ENCODE measurements at places on chromosomes 4 and X.

DNA sequence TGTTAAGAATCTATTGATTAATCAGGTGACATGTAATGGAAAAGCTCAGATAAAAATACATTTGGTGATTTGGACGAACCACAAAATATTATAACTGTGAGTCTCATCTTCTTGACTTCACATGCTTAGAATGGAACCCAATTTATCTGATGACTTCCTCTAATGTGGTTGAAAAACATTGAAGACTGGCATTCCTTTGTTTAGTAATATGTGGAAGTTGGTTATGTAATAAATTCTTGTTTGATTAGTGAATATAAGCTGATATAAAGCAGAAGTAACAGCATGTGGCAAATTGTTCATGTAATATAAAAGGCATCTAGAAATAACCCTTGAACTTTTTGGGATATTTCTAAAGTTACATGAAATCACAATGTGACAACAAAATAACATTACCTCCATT lies 9.7 kb downstream of the GIMD1 start:
- DNase-seq, result no peak

- no peak for DNase-seq
These were observed 172.6 kb upstream of the PSAPL1 start for GRCh38 chr4:7607156-7607910.

GRCh38 chr4:36568575-36568974 lies 287.2 kb downstream of the DTHD1 start:
- no peak for DNase-seq

DNA sequence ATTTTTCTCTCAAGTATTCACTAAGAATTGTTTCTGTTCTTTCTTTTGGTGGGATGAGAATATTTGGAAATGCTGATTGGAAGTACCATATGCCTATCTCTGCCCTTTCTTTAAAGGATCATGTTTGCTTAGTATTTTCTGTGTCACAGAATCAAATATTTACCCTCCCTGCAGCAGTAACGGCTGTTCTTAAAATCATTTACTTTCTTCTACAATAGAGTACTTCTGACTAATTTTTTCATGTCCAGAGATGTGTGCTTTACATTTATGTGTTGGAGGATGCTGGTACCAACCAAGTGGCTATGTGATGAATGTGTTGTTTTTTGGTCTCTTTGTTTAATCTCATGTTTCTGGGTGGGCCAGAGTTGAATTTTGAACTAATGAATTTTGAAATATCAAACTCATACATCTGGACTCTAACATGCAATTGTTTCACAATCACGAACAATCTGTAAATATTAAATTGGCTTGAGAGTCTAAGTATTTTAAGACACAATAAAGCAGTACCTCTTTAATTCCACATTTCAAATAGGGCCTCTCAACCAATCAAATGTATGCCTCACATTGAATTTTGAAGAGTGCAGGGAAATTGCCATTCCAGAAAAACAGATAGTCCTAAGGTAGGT lies 59.4 kb upstream of the ARSJ start:
- no peak for DNase-seq

GRCh38 chr4:98289375-98289774 lies 28.2 kb downstream of the RAP1GDS1 start:
- no peak for DNase-seq

- no peak for DNase-seq
These were observed 506.1 kb downstream of the RPA4 start for GRCh38 chrX:97389761-97390192.

- no peak for DNase-seq
These were observed 4.5 kb upstream of the TNIP3 start for GRCh38 chr4:121168446-121169281.

- no peak for DNase-seq
These were observed 26.3 kb upstream of the ACTRT1 start for GRCh38 chrX:128078545-128078944.

- no peak for DNase-seq
These were observed 3.3 kb downstream of the HAND2 start for GRCh38 chr4:173526724-173527102.

DNA sequence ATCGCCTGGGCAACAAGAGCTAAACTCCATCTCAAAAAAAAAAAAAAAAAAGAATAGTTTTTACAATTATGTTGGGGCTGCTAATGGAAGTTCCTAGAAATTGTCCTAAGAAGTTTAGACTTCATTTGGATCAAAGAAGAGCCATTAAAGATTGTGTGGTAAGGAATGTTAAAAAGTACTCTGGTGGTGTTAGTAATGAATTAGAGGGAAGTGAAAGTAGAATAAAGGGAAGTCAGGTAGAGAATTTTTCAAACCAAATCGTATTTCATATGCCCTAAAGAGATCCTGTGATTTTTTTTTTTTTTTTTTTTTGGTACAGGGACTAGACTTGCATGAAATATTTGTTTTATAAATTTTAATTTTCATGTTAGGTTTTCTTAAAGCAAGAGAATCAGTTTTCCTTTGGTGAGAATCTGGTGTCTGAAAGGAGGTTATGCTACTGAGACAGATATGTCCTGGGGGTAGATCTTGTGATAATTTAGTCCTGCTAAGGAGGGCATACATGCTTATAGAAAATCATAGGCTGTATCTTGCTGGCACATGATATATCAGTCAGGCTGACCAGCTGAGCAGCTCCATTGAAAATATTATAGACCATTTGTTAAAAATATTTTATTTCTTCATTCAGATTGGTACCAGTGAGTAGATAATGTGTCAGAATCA lies 10.7 kb downstream of the SEC24B start:
- DNase-seq, result no peak

GRCh38 chr4:174520660-174521059 lies 1.6 kb downstream of the HPGD start:
- no peak for DNase-seq

DNA sequence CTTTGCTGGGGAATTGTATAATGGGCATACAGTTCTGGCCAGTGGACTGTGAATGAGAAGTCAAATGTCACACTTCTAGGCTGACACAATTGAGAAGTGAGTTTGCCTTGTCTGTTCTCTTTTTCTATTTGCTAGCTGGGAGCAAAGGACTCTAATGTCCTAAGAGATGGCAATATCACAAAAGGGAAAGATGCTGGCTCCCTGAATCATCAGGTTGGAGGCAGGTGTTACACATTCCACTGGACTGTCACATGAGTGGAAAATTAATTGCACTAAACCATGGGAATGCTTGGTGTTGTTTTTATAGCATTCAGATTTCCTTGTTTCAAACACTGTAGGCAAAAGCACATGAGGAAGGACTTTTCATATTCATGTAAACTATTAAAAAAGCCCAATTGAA lies 388.3 kb downstream of the ADAM29 start:
- no peak for DNase-seq

GRCh38 chrX:147533426-147533825 lies 378.3 kb upstream of the FMR1 start:
- DNase-seq, result no peak

- no peak for DNase-seq
These were observed 721 bp upstream of the TMEM150C start for GRCh38 chr4:82562564-82562854.

GRCh38 chr4:155854582-155855226 lies 11.4 kb downstream of the ASIC5 start:
- no peak for DNase-seq

DNA sequence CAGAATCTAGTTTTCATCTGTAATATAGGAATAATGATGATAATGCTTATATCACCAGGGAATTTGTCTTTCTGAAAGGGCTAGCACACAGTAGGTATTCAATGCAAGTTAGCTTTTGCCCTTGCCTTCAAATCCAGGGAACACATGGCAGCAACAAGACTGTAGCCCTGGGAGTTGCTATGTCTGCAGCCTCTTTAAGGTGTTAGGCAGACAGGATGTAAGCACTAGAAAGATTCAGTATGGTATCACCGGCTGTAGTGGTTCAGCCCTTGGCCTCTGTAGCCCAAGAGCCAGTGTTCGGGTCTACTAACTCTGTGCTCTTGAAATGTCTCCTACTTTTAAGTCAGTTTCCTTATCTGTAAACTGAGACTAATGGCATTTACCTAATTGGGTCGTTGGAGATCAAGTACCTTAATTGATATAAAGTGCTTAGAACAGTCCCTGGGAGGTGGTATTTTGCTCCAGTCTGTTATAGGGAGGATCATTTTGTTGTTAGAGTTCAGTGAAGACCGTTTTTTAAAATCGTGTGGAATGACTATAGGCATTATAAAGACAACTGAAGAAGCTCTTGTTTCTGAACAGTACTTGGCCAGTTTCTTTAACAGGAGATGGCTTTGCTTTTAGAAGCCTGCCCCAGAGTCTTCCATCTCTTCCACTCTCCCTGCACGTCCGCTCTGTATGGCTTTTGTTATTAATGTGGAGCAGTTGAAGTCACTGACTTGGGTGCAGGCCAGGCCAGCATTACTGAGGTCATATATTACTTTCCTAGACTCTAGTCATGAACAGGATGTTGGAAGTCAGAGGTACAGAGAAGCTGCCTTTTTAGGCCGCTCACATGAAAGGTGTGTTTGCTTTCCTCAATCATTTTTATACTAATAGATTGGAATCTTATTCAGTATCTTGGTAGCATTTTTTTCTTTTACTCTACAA lies 44.8 kb downstream of the GAB1 start:
- peak; percentile 58 for DNase-seq

GRCh38 chr4:54566608-54567007 lies 91.1 kb upstream of the KIT start:
- no peak for DNase-seq

GRCh38 chr4:112119353-112119783 lies 25.9 kb upstream of the FAM241A start:
- DNase-seq, result no peak

DNA sequence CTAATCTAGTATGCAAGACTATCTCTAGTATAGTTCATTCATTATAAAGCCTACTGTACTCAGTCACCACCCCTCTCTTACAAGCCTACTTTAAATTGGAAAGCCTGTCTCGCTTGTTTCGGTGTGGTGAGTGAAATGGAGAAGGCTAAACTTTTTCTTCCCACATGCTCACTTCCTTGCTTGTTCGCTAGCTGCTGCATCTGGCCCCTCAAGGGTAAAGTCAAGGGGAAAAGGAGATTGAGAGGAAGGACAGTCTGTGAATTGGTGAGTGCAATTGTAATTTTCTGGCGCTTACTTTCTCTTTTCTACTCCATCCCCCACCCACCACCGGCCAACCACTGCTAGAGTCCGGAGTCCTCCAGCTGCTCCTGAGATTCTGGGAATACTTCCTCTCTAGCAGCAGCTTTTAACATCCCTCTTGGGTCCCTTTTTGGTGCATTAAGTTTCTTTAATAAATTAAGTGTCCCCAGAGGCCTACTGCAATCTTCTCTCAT lies 12.1 kb upstream of the ARAP2 start:
- DNase-seq, result no peak

GRCh38 chrX:69314436-69315348 lies 149.4 kb upstream of the PJA1 start:
- DNase-seq, result no peak

DNA sequence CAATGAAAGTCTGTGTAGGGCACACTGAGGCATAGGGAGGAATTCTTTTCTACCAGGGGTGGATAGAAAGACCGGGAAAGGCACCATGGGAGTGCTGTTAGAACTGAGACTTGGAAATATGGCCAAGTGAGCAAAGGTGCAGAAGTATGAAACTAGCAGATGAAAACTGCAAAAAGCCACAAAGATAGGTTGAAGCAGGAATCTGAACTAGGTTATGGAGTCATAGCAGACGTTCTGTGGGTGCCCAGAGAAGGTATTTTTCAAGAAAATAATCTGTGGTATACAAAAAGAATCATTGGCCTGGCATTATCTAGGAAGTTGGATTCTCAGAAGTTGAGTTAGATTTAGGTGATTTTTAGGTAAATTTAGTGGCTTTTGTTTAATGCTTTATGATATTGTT lies 48.5 kb downstream of the SMAD1 start:
- DNase-seq, result no peak

DNA sequence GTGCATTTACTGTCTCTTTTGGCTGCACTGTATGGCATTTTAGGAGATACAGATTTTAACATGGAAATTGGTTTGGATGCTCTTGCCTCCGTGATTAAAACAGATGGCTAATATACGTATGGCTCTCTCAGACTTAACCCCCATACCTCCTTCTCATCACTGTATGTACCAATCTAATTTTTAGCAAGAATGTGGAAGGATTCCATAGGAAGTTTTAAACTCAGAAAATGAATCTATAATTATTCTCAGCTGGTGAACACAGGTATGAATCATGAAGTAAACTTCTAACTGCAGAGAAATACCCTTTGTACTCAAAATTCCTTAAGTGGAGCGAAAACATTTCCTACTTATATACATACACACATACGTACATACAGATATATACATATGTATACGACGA lies 210.5 kb upstream of the NEIL3 start:
- DNase-seq, result no peak

DNA sequence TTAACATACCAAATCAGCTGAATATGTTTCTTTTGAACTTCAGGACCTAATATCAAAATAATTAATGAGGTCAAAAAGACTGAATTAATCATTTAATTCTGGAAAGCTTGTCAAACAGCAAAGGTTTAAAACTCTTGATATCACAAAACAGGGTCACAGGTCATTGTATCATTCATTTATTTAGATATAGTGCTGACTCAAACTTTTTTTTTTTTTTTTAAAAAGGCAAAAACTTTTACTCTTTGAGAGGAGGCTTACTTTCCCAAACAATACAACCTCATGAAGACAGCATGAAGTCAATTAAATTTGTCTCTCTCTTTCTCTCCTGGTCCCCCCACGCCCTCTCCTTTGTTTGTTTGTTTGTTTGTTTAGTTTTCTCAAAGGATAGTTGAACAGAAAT lies 15.6 kb upstream of the GPR78 start:
- no peak for DNase-seq

DNA sequence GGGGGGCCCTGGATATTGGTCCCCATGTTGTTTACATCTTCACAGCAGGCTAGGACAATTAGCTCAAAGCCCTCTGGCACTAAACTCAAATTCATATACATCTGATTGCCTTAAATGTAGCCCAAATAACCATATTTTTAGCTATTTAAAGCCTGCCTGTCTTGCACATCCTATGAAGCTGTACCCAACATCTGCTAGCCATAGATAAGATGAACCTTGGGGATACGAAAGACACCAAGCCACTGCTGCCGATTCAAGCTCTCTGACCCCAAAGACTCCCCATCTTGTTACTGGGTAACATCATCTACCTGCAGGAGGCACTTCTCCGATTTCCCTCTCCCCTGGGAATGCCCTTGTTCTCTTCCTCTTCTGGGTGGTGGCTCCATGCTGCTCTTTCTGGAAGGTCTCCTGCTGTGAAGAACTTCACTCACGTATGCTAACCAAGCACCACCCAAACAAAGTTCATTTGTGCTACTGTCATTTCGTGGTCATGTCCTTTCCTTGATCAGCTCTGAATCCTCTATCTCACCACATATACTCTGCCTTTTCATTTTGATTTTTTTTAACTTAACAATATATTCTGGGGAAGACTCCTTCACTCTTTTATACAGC lies 107.7 kb upstream of the ATXN3L start:
- DNase-seq, result no peak

DNA sequence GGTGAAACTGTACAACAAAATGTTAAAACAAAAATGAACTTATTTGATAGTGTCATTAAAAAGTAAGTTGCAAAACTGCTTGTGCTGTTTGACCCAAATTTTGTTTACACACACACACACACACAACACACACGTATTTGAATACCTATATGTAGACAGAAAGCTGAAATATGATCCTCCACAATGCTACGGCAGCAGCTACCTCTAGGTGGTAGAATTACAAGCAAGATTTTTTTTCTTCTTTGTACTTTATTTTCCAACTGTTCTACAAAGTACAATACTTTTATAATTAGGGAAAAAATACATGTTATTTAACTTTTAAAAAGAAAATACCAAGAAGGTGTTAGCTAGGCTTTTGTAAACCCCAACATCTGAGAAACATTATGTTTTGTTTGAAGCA lies 1.2 kb downstream of the CYTL1 start:
- no peak for DNase-seq
